Ovary (tissue), 10 donors: ENCODE measurements at places on chromosomes 7 and 10. TPM values are rescaled to one million over a fixed set of nuclear protein-coding genes. Genes with fewer than 3 reads are reported as not detected.

- no peaks in the 10 kb centered on the region for H3K36me3 ChIP-seq
- H3K27me3 ChIP-seq = no peaks in the 10 kb centered on the region
- H3K4me3 ChIP-seq = no peak overlapping the region
- H3K27ac ChIP-seq = no peak overlapping the region
These were observed 303.9 kb downstream of the SDHAF3 start for GRCh38 chr7:97421307-97421930.

DNA sequence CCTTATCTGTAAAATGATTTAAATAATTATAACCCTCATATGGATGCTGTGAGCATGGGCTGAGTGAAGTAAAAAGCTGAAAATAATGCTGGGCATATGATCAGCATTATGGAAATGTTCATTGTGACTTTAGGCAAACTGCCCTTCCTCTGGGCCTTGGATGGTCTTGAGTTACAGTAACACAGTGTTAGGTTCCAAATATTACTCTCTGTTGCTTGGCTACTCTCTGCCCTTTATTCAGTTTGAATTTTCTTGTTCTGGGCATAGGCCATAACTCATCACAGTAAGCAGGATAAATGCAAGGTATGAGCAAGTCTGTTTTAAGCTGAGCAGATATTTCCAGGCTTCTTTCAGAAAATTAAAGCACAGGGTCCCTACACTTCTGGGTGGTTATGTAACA lies 868.0 kb downstream of the KCNMA1 start:
- no peak for DNase-seq
- H3K4me1 ChIP-seq = no peaks in the 10 kb centered on the region
- no peaks in the 10 kb centered on the region for H3K27me3 ChIP-seq
- H3K36me3 ChIP-seq = no peaks in the 10 kb centered on the region
- H3K4me3 ChIP-seq = no peak overlapping the region

DNA sequence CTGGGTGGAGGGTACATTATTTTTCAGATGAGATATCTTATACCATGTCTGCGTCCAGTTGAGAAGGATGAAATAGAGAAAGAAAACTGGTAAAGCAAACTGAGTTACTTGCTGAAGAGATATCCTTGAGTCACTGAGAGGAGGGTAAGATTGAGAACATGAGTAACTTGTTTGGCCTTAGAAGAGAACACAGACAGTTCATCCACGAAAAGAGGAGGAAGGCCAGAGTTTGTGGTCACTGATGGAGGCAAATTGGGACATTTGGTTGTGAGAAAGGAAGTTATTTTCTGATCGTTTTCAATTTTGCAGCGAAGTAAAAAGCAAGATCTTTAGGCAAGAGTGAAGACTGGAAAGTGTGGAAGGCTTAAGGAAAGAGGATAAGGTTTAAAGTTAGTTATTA lies 15.6 kb downstream of the MBL2 start:
- H3K27ac ChIP-seq = no peak overlapping the region
- no peaks in the 10 kb centered on the region for H3K27me3 ChIP-seq
- no peaks in the 10 kb centered on the region for H3K36me3 ChIP-seq
- H3K4me3 ChIP-seq = no peak overlapping the region
- DNase-seq = no peak

DNA sequence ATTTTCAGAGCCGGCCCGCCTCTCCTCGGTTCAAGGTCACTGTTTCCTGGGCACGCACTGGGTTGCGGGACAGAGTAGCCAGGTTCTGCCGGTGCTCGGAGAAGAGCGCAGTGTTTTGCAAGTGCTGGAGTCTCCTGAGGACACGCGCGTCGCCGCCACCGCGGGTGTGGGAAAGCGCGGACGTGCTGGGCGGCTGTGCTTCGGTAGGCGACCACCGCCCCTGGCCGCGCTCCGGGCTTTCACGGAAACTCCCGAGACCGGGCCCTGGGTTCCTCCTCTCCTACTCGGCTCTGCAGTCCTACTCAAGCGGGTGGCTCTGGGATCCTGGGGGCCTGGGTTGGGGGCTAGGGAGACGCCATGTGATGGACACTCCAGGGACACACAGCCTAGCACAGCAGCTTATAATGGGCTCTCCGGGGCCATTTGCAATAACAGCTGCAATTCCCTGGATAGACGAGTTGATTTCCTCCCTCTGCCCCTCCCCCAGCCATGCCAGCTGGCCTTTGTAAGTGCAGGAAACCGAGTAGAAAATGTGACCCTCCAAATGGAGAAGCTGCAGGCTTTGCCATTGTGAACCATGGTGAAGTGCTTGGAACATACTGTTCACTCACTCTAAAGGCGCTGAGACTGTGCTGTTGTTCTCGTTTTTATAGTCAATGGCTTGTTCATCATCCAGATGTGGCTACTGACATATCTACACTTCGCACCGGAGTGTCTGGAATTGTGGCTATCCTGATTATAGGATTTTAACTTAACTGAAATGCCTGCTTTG lies 2.1 kb downstream of the FRAT1 start:
- no peaks in the 10 kb centered on the region for H3K27me3 ChIP-seq
- H3K27ac ChIP-seq = no peak overlapping the region
- DNase-seq = peak; percentile 22
- no peaks in the 10 kb centered on the region for H3K36me3 ChIP-seq
- H3K4me1 ChIP-seq = peaks cover 14% of the 10 kb centered on the region

DNA sequence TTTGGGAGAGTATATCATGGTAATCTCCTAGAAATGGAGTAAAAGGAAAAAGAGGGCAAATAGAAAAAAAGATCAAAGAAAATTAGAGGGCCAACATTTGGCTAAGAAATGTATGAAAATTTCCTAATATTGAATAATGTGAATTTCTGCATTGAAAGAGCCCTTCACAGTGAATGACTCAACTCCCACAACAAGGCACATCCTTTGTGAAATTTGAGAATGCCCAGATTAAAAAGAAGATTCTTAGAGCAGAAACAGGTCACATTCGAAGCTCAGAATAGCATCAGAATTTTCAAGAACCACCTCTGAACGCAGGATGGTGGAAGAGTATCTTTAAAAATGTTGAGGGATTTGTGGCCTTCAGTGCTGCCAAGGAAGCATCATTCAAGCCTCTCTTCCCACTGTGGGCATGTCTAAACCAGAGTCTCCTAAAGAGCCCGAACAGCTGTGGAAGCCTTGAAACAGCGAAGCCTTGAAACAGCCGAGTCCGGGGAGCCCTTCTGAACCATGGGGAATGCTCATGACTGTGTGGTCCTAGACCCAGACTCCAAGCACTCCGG lies 43.6 kb downstream of the GUSB start:
- DNase-seq = no peak
- no peak overlapping the region for H3K27ac ChIP-seq
- H3K4me3 ChIP-seq = no peak overlapping the region
- no peaks in the 10 kb centered on the region for H3K4me1 ChIP-seq

GRCh38 chr7:28738412-28738811 lies 219.7 kb downstream of the TRIL start:
- no peaks in the 10 kb centered on the region for H3K4me1 ChIP-seq
- no peak overlapping the region for H3K4me3 ChIP-seq
- no peaks in the 10 kb centered on the region for H3K36me3 ChIP-seq
- DNase-seq = no peak

- H3K27me3 ChIP-seq = no peaks in the 10 kb centered on the region
- H3K36me3 ChIP-seq = no peaks in the 10 kb centered on the region
- H3K4me3 ChIP-seq = peak overlapping the region; percentile 93
- DNase-seq = no peak
These were observed 4.1 kb downstream of the KLF6 start for GRCh38 chr10:3780771-3781467.

GRCh38 chr7:87420173-87420572 lies 55.3 kb downstream of the ABCB4 start:
- no peaks in the 10 kb centered on the region for H3K27me3 ChIP-seq
- no peak overlapping the region for H3K27ac ChIP-seq
- no peak overlapping the region for H3K4me3 ChIP-seq
- H3K36me3 ChIP-seq = no peaks in the 10 kb centered on the region

DNA sequence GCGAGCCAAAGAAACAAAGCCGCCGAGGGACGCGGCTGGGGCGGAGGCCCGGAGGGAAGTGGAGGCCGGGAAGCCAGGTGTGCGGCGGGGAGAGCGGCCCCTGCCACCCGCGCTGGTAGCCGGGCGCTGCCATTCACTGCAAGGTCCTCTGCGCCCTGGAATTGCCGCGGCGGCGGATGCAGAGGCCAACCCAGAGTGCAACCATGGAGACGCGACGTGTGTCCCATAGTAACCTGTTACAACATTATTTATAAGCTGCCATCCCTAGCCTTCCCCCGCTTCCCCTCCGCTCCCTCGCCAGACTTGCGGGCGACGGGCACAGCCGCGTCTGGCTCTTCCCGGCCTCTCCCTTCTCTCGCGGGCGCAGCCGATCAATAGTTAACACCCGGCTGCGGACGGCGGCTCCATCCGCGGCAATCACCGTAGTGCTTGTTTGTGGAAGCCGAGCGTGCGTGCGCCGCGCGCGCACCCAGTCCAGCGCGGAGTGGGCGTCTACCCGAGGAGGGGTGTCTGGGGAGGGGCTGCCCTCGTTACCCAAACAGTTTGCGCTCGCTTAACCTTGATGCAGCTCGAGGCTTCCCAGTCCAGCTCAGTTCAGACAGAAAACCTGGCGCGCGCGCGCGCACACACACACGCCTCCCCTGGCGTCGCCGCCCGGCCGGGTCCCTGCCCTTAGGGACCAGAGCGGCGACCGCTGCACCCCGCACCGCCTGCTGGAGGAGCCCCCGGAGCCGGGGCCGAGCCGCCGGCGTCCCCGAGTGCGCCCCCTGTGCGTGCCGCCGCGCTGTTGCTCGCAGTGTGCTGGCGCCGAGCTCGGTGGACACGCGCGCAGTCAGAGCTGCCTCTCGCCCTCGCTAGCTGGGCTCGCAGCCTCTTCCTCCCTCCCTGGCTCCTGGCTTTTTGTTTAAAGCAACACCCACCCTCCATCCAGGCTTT lies 165.4 kb upstream of the DPP6 start:
- H3K4me1 ChIP-seq = no peaks in the 10 kb centered on the region
- no peaks in the 10 kb centered on the region for H3K36me3 ChIP-seq
- no peak for DNase-seq
- H3K4me3 ChIP-seq = peak overlapping the region; percentile 35

GRCh38 chr7:151107882-151108281 lies 21.6 kb downstream of the AGAP3 start:
- H3K27ac ChIP-seq = no peak overlapping the region
- no peaks in the 10 kb centered on the region for H3K36me3 ChIP-seq
- peaks cover 4% of the 10 kb centered on the region for H3K4me1 ChIP-seq
- DNase-seq = no peak
- no peaks in the 10 kb centered on the region for H3K27me3 ChIP-seq

DNA sequence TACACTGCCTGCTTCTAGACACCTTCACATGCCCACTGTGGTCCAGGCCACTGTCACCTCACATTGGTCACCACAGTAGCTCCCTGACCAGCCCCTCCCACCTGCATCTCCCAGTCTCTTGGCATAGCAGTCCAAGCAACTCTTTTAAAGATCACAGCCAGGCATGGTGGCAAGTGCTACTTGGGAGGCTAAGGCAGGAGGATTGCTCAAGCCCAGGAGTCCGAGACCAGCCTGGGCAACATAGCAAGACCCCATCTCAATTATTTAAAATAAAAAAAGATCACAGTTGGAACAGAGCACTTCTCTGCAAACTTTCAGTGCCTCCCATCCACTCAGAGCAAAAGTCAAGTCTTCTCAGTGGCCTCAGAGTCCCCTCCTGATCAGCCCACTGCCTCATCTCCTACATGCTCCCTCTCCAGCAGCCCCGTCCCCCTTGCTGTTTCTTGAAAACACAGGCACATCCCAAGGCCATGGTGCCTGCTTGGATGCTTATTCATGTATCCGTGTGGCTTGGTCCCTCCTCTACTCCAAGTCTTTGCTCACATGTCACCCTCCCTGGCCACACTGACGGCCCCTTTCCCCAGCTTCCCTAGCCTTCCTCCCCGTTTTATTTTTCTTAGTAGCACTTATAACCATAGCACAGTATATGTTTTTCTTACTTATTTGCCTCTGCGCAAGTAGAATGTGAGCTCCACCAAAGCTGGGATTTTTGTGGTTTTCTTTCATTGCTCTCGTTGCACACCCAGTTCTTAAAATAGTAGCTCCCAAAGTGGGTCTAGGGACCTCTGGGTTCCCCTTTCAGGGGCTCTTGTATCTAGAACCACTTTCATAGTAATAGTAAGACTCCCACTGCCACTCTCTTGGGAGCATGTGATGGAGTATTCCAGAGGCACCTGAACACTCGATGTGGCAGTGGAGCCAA lies 19.5 kb downstream of the TSPAN15 start:
- no peaks in the 10 kb centered on the region for H3K36me3 ChIP-seq
- DNase-seq = no peak
- peaks cover 3% of the 10 kb centered on the region for H3K4me1 ChIP-seq
- H3K27me3 ChIP-seq = no peaks in the 10 kb centered on the region

DNA sequence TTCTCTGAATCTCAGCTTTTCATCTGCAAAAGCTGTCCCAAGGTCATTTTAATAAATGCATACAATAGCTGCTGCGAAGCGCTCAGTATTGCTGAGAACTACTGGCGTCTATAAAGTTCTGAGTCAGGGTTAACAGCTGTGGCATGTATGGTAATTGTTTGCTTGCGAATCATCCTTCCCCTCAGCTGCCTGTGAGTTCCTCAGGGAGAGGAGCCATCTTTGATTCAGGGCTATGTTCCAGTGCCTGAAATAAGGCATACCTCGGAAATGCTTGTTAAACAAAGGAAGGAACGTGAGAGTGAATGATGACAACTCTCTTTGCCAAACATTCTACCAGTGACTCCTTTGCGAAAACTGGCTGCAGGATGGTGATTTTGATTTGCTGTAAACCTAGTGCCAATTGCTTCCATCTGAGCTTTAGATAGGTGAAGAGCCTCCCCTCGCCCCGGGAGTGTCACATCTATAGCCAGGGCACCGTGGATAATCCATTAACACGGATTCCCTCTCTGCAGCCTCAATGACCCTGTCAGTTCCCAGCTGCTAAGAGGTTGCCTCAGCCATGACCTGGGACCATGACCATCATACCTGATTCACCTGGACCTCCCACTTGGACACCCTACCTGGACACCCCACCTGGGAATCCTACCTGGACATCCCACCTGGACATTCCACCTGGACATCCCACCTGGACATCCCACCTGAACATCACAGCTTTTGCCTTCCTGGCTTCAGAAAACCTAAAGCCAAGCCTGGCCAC lies 39.6 kb downstream of the GPRIN2 start:
- H3K4me3 ChIP-seq = no peak overlapping the region
- DNase-seq = peak; percentile 4
- H3K27me3 ChIP-seq = no peaks in the 10 kb centered on the region
- no peaks in the 10 kb centered on the region for H3K4me1 ChIP-seq
- no peak overlapping the region for H3K27ac ChIP-seq

GRCh38 chr7:102321351-102322201 lies 34.7 kb downstream of the SPDYE6 start:
- peaks cover 3% of the 10 kb centered on the region for H3K4me1 ChIP-seq
- no peak overlapping the region for H3K27ac ChIP-seq
- no peak overlapping the region for H3K4me3 ChIP-seq
- H3K36me3 ChIP-seq = no peaks in the 10 kb centered on the region

The PLAC9 gene
- total RNA-seq = 16.9 TPM

The C10orf53 gene
- total RNA-seq = not detected

The DDC gene
- 0.43 TPM for total RNA-seq
